ENCODE measurements at places on chromosomes 1 and 21.

DNA sequence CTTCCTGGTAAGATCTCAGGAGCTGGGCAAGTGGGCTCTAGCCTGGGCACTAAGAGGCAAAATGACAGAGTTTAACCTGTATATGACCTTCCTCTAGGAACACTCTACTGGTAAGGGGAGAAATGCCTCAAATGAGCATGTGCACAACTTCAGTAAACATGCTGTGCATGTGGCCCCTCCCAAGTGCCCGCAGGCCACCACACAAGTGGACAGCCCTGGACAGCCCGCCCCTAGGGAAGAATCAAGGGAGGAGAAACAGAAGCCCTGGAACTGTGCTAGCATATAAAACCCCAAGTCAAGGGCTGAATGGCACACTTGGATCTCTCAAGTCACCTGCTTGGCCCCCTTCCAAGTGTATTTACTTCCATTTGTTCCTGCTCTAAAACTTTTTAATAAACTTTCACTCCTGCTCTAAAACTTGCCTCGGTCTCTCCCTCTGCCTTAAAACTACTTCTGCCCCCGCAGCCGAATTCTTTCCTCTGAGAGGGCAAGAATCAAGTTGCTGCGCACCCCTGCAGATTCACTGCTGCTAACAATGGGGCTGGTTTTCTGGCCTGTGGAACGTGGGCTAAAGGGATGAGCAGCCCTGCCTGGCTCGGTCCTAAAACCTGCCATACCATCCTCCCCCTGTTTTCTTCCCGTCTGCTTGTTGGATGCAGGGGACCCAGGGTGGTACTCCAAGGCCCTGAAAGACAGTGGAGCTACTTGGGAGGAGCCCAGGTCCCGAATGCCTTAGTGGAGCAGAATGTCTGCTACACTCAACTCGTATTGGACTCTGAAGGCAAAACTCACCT is 93.5 kb downstream of the IER5 start:
- no peak for DNase-seq

- no peak for DNase-seq
Measured at GRCh38 chr1:237670302-237670701, 220.4 kb downstream of the ZP4 start.

DNA sequence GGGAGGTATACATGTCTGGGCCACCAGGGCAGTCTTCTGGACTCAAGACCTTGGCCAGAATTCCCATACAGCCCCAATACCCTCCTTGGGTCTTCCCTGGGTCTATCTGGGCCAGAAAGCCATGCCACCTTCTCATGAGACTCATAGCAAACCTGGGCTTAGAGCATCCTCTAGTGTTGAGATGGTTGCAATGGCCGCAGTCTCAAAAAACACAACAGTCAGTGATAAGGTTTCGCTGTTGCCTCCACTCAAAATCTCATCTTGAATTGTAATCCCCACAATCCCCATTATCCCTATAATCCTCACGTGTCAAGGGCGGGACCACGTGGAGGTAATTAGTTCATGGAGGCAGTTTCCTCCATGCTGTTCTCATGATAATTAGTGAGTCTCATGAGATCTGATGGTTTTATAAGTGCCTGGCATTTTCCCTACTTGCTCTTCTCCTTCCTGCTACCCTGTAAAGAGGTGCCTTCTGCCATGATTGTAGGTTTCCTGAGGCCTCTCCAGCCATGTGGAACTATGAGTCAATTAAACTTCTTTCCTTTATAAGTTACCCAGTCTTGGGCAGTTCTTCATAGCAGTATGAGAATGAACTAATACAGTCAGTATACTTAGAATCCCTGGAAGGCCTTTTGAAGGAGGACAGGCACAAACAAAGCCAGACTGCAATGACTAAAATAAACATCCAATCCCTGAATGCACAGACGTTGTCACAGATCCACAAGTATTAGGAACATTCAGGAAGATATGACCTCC is 77.0 kb downstream of the CTH start:
- peak; percentile 37 for DNase-seq

GRCh38 chr21:29189353-29189752 is 58.9 kb downstream of the MAP3K7CL start:
- DNase-seq = no peak

DNA sequence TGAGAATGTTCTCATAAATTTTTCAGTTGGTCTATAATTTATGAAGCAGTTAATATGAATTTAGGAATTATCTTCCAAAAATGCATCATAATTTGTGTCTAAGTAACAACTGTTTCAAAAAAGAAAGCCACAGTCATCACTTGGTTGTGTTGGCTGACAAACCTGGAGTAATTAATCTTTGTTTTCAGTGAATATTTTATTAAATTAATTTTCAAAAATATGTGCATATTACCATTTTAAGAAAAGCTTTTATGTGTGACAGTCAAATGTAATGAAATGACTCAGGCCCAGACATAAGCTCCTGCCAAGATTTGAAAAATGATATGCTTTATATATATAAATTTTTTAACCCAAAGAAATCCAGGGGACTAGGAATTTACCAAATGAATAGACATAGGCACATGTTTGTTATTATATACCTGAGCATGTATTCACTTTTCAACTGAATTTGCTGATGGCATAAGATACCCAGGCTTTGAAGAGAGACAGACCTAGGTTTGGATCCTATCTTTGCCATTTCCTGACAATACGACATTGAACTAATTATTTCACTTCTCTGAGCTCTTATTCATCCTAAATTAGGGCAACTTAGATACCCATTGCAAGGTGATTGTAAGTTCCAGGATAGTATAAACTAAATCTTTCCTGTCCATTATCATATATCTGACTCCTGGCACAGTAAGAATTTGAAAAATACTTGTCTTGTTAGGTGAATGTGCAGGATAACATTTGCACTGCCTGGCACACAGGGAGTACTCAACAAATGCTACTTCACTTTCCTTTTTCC is 729.5 kb upstream of the ADGRL2 start:
- no peak for DNase-seq

DNA sequence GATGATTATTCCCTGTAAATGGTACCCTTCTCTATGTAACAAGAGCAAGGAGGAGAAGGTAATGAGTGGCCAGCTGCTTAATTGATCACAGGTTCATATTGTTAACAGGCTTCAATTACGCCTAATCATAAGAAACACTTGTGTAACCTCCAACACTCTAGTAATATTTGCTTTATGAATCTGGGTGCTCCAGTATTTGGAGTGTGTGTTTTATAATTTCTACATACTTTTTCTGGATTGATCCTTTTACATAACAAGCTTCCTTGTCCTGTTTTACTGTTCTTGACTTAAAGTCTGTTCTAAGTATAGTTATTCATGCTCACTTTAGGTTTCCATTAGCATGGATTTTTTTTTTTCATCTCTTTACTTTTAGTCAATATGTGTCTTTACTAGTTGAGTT is 984.2 kb downstream of the AMY1C start:
- DNase-seq = no peak

- DNase-seq = no peak
Measured at GRCh38 chr1:108591466-108591865, 31.6 kb downstream of the EEIG2 start.

- no peak for DNase-seq
Measured at GRCh38 chr1:159826441-159827101, at the start of gene SLAMF8. SLAMF8 (plus strand) TSS chr1:159826873; CDS start chr1:159826899, 26 bp downstream.

- no peak for DNase-seq
Measured at GRCh38 chr21:45497846-45498645, 44.2 kb downstream of the SLC19A1 start.

GRCh38 chr21:25836396-25836795 is 101.6 kb downstream of the GABPA start:
- DNase-seq = no peak

DNA sequence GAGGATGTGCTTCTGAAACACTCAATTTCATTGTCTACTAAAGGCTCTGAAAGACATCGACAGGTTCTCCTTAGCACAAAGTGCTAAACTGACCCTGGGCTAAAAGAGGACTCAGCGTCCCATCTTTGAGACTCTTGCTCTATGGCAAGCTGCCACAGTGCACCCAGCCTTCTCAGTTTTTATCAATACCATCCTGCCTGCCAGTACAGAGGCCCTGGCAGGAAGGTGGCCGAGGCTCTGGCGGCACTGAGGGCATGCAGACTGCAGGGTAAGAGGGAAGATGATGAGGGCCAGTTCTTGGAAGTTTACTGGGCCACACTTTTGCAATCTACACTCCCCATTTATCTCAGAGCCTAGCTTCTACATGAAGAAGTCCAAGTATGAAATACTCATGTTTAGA is 5.3 kb downstream of the OLFML2B start:
- no peak for DNase-seq

DNA sequence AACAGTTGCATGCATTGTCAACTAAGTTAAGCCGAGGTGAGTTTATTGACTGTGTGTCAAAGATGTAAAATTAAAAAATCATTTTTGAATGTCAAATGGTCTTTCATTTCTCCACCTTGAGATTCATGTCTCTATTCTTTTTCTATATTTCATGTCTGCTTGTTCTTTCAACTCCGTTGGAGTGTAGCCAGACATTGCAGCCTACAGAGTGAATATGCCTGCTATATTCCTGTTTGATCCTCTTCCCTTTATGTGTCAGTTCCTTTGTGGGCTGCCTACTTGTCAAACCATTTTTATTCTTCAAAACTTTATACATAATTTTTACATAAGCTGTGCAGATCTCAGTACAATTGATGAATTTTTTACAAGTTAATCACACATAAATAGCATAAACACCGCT is 1325.8 kb upstream of the PRMT6 start:
- DNase-seq = no peak

GRCh38 chr1:45026446-45026845 is 14.4 kb downstream of the UROD start:
- no peak for DNase-seq

DNA sequence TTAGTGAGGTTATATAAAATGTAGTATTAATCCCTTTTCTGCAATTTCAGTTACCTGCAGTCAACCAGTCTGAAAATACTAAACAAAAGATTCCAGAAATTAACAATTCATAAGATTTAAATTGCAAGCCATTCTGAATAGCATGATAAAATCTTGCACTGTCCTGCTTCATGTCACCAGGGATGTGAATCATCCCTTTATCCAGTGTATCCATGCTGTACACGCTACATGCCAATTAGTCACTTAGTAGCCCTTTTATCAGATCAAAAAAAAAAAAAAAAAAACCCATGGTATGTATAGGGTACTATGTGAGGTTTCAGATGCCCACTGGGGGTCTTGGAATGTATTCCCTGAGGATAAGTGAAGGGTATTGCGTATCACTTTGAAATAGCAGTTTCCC is 191.3 kb upstream of the HP1BP3 start:
- no peak for DNase-seq

GRCh38 chr1:41954533-41954944 is 35.8 kb upstream of the HIVEP3 start:
- no peak for DNase-seq

- no peak for DNase-seq
Measured at GRCh38 chr21:39461419-39461818, 9.6 kb downstream of the SH3BGR start.

- no peak for DNase-seq
Measured at GRCh38 chr1:96095849-96096612, 625.6 kb upstream of the PTBP2 start.

- DNase-seq = no peak
Measured at GRCh38 chr1:193569096-193569982, 382.9 kb upstream of the B3GALT2 start.

DNA sequence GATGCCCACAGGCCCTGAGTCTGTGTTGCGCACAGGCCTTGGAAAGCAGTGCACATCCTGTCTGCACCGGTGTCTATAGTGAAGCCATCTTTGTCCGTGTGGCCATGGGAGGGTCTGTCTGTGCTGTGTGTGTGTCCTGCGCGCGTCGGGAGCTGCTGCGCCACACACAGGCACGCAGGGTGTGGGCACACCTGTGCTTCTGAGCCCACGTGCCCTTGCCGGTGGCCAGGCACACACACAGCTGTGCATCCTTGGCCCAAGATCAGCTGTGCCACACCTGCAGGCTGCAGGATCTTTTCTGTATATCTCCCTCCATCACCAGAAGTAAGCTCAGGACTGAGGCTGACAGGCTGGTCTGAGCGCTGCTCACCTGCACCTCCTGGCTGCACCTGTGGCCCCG is 3.2 kb upstream of the SAMD11 start:
- DNase-seq = no peak

GRCh38 chr1:34002810-34003209 is 138.9 kb downstream of the HMGB4 start:
- no peak for DNase-seq

GRCh38 chr1:4027492-4028138 is 127.5 kb upstream of the C1orf174 start:
- DNase-seq = no peak

DNA sequence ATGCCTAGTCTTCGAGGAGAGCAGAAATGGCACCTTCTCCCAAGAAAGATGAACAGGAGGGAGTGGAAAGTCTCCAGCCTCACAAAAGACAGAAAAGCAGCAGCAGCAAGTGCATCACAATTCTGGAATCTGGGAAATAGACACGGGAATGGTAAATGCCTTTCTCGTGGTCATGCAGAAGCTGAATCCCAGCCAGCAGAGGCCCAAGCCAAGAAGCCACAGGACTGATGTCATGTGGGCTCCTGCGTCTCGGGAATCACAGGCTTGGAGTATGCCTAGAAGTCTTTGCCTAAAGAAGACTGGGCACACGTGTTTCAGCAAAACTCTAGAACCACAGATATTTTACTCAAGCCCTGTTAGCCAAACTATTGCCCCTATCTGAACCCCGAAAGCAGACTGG is 260.3 kb upstream of the PLD5 start:
- DNase-seq = no peak

- DNase-seq = peak; percentile 13
Measured at GRCh38 chr1:182337736-182338571, 53.6 kb downstream of the GLUL start.

- DNase-seq = no peak
Measured at GRCh38 chr1:161763522-161764098, 2.5 kb upstream of the ATF6 start.

GRCh38 chr1:155012776-155013602 is 10.4 kb downstream of the ZBTB7B start:
- DNase-seq = no peak

DNA sequence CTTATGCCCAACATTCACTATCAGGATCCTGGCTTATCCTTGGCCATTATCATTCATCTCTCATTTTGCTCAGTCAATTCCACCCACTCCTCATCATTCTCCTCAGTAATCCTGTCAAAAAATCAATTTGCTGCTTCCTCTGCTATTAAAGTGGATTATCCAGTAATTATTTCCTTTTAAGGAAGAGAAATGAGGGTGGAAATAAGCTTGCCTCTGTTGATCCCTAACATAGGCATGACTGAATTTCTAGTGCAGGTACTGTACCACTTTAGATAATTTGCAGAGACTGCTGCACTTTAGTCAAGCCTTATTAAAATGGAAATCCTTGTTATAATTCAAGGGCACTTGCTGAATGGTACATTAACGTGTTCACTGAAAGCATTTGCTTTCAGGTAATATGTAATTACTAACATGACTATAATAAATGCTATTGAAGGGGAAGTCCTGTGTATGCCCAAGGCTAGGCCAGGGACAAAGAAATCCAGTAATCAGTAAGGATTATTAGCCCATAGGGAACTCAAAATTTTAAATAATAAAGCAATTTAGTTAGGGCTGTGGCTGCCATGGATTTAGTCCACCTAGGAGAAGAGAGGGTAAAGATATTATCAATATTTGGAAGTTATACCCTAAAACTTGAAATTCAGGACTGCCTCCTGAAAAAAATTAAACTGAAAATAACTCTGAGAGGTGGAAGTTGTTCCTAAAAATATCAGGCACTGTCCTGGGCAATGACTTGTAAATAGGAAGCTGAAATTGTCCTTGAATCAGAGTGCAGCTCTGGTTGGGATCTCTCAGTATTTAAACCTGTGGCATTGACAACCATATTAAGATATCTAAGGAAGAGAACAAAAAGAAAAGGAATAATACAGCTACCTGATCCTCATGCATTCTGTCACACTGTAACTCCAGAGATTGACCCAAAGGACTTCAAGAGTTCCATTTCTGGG is 43.4 kb downstream of the RGS2 start:
- no peak for DNase-seq

- DNase-seq = no peak
Measured at GRCh38 chr1:248805876-248806275, 19.8 kb downstream of the SH3BP5L start.
